ENCODE measurements at places on chromosomes 5 and 9. TPM values are rescaled to one million over a fixed set of nuclear protein-coding genes. Genes with fewer than 3 reads are reported as not detected.

DNA sequence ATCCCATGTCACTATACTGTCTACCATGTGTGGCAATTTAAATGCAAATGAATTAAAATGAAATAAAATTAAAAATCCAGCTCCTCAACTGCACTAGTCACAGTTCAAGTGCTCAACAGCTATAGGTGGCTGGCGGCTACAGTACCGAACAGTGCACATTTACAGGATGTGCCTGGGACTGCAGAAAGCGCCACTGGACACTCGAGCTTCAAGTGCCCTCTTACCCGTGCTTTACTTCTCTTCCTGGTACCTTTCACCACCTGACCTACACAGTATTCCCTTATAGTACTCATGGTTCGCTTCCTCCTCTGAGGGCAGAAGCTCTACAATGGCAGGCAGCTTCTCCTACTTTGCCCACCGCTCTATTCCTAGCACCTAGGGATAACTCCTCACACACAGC is 166.6 kb downstream of the FANCC start:
- H3K36me3 ChIP-seq, result no peaks in the 10 kb centered on the region
- H3K4me3 ChIP-seq, result no peak overlapping the region
- H3K27me3 ChIP-seq, result no peaks in the 10 kb centered on the region
- no peaks in the 10 kb centered on the region for H3K4me1 ChIP-seq
- no peak overlapping the region for H3K27ac ChIP-seq

GRCh38 chr5:151637676-151638075 is 46.5 kb upstream of the FAT2 start:
- H3K27me3 ChIP-seq, result peaks cover 11% of the 10 kb centered on the region
- no peak for DNase-seq

Gene CYLC2
- total RNA-seq, result not detected

DNA sequence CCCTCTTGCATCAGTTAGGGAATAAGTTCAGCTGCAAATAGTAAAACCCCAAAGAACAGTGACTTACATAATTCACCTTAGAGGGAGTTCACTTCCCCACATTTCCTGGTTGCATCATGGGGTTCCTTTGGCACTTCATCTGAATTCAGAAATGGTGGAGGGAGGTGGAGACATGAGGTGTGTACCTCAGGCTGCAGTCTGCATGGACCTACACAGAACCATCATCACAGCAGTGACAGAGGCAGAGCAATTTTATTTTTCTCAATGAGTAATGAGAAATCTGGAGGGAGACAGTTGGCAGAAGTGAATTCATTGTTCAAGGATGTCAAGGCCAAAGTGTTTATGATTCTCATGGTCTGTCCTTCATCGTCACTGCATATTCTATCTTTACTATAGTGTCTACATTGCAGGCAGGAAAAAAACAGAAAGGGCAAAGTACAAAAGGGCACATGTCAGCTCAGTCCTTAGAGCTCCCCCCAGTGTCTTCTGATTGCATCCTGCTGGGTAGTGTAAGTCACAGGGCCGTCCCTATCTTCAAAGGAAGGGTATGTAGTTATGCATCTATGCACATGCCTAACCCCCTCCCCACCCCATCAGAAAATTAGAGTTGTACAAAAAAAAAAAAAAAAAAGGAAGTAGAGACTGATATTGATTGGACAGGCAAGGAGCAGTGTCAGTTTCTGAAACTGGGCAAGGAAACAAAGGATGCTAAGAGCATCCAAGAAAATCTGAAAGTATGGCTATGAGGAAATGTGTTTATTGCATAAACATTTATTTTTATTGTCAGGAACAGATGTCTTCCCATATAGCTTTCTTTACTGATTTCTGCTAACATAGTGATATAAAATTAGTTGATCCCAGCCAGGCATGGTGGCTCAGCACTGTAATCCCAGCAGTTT is 132.7 kb upstream of the APC start:
- no peaks in the 10 kb centered on the region for H3K36me3 ChIP-seq
- H3K4me1 ChIP-seq, result no peaks in the 10 kb centered on the region
- H3K4me3 ChIP-seq, result no peak overlapping the region
- no peak for DNase-seq
- no peak overlapping the region for H3K27ac ChIP-seq

GRCh38 chr5:10578869-10579268 is 15.0 kb downstream of the ANKRD33B start:
- H3K4me1 ChIP-seq, result peaks cover 9% of the 10 kb centered on the region
- no peaks in the 10 kb centered on the region for H3K27me3 ChIP-seq
- no peak overlapping the region for H3K4me3 ChIP-seq
- H3K27ac ChIP-seq, result no peak overlapping the region

DNA sequence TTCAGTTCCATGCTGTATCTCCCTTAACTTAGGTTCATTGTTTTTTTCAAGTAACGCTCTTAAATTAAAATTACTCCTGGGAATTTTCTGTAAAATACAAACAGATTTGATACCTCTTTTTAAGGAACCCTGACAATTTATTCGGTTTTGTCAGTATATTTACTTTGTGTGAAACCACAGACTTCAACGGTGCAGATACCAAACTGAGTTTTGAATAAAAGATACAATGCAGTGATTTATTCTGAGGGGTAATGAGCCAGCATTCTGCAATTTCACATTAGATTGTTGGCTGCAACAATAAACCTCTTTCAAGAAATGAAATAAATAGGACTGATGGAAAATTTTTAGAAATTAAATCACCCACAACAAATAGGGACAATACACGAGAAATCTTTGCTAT is 308.6 kb upstream of the EDIL3 start:
- no peaks in the 10 kb centered on the region for H3K36me3 ChIP-seq
- no peak overlapping the region for H3K4me3 ChIP-seq
- no peaks in the 10 kb centered on the region for H3K4me1 ChIP-seq
- no peaks in the 10 kb centered on the region for H3K27me3 ChIP-seq
- no peak overlapping the region for H3K27ac ChIP-seq

Gene PAEP
- not detected for total RNA-seq

GRCh38 chr5:109719978-109720377 is 30.3 kb downstream of the MAN2A1 start:
- H3K4me3 ChIP-seq, result no peak overlapping the region
- DNase-seq, result no peak
- H3K27ac ChIP-seq, result no peak overlapping the region
- H3K27me3 ChIP-seq, result no peaks in the 10 kb centered on the region
- H3K36me3 ChIP-seq, result peaks cover 16% of the 10 kb centered on the region

DNA sequence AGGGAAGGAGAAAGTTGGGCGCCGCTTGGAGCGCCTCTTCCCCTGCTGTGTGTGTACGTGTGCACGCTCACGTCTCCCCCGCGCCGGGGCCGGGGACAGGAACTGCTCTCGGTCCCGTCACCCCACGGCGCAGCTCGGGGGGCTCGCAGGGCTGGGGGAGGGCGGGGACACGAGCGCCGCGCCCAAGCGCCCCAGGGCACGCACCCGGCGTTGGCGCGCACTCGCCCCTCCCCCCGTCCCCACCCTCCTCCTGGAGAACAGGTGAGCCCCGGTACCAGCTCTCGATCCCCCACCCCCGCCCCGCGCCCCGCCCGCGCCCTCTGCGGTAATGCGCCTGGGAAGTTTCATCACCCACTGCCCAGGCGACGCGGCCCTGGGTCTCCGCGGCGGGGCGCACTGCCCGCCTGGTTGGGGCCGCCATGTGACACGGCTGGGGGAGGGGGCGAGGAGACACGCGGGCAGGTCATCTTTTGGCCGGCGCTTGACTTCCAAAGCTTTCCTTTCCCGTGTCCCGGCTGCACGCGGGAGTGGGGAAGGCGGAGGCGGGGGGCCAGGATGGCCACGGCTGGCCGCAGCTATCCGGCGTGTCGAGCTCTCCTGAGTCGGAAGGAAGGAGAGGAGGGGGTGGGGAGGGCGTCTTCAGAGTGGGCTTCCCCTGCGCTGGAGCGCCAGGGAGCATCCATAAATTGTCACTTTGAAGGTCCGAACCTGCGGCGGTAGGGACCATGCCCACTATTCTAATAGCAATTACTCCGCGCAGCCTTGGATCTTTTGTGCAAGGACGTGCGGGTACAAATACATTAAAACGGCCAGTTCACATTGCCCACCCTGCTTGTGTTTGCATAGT is 1.5 kb upstream of the STC2 start:
- peak; percentile 60 for DNase-seq
- H3K36me3 ChIP-seq, result no peaks in the 10 kb centered on the region
- peak overlapping the region; percentile 55 for H3K4me3 ChIP-seq

DNA sequence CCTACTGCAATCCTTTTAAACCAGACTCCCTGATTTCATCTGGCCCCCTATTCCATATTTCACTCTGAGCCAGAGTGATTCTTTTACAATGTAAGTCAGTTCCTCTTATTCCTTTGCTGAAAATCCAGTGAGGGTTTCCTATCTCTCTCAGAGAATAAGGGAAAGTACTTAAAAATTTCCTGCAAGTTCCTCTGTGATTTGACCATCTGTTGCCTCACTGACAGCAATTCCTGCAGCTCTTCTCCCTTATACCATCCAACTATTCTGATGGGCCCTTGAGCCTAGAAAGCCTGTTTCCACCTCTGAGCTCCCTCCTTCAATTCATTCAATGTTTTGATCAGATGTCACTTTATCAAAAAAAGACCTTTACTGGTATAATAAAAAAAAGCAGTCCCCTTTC is 317.1 kb upstream of the CCNH start:
- no peak overlapping the region for H3K27ac ChIP-seq
- no peak for DNase-seq
- H3K36me3 ChIP-seq, result no peaks in the 10 kb centered on the region
- H3K4me3 ChIP-seq, result no peak overlapping the region

GRCh38 chr9:98983295-98984268 is 39.9 kb downstream of the COL15A1 start:
- no peak for DNase-seq
- no peak overlapping the region for H3K27ac ChIP-seq
- H3K4me1 ChIP-seq, result no peaks in the 10 kb centered on the region
- no peaks in the 10 kb centered on the region for H3K27me3 ChIP-seq
- no peaks in the 10 kb centered on the region for H3K36me3 ChIP-seq
- H3K4me3 ChIP-seq, result no peak overlapping the region

All from stomach (tissue), 19 donors.